ENCODE measurements at places on chromosomes 5 and 9.

- no peak for DNase-seq
These were observed 188.8 kb downstream of the CSNK1G3 start for GRCh38 chr5:123700624-123701287.

DNA sequence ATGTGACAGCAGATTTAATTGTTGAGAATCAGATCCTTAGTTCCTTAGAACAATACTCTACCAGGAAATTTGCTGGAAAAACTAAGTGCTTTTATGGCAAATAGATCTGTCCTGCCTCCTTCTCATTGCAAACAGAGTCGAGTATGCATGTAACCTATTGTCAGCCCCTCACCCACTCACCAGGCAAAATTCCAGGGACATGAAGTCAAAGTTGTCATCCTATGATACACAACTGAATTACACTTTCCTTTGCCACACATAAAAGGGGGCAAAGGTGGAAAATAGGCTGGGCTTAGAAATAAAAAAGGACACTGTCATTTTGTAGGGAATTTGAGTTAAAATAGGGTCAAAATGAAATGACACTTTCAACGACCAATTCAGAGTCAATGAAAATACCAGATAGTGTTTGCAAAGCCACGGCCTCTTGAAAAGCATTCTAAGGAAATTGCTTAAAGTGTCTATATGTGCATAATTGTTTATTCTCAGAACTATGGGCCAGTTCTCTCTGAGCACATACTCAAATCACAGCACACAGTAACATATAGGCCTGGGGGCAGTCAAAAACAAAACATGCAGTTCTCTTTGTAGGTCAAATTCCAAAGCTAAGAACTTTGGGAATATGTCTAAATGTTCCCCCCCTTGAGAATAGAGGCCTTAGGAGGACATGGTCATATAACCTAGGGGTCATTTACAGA is 452.8 kb downstream of the NFIB start:
- DNase-seq: peak; percentile 33

DNA sequence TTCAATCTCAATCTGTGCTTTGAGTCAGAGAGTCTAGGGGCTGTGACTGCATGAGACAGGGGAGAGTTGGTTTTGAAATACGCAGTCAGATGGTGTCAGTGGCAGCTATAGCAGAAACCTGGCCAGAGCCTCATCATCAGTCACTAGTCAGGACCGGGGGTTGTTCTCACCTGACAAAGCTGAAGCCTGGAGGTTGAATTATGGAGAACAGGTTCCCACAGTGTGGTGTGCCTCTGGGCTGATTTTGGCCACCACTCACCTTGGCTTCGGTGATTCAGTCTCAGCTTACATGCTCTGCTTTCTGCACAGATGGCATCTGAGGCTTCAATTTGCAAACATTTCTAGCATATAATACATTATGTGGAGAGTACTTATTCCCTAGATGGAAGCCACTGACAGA is 387.3 kb downstream of the YTHDC2 start:
- no peak for DNase-seq

GRCh38 chr5:50738864-50739263 is 72.4 kb downstream of the PARP8 start:
- no peak for DNase-seq
